ENCODE measurements at places on chromosomes 12 and 14. TPM values are rescaled to one million over a fixed set of nuclear protein-coding genes. Genes with fewer than 3 reads are reported as not detected.

ARHGEF40 gene
- total RNA-seq = 38.7 TPM

NTF3 gene
- total RNA-seq = 1.7 TPM

IL31 gene
- not detected for total RNA-seq

SLC22A17 gene
- total RNA-seq = 1.7 TPM

B4GALNT1 gene
- total RNA-seq = 950 TPM

Measured in SJSA1 (cell line).